ENCODE measurements at places on chromosomes 1 and 21.

- DNase-seq, result no peak
Observed at GRCh38 chr1:97505816-97506215, 415.0 kb downstream of the DPYD start.

- no peak for DNase-seq
Observed at GRCh38 chr1:168643152-168643551, 66.7 kb downstream of the XCL1 start.

GRCh38 chr1:193259636-193260035, 73.2 kb upstream of the B3GALT2 start:
- no peak for DNase-seq

GRCh38 chr1:23650344-23650990, 41.1 kb upstream of the RPL11 start:
- no peak for DNase-seq

- no peak for DNase-seq
Observed at GRCh38 chr1:117001254-117001927, at the start of gene CD101. Gene CD101, plus strand, starts transcription at chr1:117001760. Its CDS starts 58 bp downstream, at chr1:117001818.

DNA sequence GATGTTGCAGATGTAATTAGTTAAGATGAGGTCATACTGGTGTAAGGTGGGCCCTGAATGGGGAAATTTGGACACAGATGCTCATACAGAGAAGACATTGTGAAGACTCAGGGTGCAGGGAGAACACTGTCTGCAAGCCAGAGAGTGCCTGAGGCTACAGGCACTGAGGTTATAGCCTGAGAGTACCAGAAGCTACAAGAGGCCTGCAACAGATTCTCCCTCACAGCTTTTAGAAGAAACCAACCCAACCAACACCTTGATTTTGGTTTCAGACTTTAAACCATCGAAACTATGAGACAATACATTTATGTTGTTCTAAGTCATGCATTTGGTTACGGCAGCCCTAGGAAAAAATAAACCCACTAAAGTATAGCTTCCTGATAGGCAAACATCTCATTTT, 321.7 kb upstream of the USP25 start:
- no peak for DNase-seq

GRCh38 chr1:246161626-246162025, 345.5 kb downstream of the SMYD3 start:
- DNase-seq, result no peak

DNA sequence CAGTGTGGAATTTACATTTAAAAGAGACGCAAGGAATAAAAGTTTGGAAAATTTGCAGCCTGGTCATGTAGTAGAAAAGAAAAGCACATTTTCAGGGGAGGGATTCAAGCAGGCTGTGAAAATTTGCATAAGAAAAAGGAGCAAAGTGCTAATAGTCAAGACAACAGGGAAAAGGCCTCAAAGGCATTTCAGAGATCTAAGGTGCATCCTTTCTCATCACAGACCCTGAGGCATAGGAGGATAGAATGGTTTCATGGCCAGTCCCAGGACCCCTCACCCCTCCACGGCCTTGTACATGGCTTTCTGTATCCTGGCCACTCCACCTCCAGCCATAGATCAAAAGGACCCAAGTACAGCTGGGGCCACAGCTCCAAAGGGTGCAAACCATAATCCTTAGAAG, 380.5 kb upstream of the BRINP3 start:
- DNase-seq, result no peak

GRCh38 chr1:152912900-152913299, 4.6 kb downstream of the IVL start:
- DNase-seq, result no peak

GRCh38 chr1:51139474-51139873, 37.4 kb downstream of the C1orf185 start:
- no peak for DNase-seq

DNA sequence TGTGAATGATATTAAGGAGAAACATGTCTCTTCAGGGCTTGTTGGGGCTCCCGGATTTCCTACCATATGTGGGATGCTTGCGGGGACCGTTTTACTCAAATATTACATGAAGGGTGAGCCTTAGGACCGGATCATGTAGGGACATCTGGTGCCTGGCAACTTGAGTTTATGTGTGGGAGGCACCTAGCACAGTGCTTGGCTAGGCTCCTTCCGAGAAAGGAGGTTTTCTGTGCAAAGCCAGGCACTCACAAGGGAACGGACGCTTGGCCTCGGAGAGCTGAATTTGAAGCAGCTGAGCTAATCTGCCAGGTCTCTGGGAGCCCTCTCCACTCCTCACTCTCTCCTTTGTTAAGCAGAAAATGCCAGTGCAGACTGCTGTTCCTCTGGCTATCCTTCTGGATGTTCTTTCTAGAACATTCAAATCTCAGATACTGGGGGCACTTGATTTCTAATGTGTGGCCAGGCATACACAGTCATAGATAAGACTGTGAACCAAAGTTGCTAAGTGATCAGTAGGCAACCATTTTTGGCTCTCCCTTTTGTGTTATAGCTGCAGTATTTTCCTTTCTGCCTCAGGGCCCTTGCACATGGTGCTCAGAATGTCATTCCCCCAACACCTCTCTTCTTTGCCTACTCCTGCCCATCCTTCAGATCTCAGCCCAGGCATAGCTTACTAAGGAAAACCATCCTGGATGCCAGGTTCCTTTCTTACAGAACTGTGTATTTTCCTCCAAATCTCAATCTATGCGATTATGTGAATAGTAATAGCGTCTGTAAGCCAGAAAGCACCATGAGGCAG, 216.6 kb upstream of the CSF3R start:
- no peak for DNase-seq

DNA sequence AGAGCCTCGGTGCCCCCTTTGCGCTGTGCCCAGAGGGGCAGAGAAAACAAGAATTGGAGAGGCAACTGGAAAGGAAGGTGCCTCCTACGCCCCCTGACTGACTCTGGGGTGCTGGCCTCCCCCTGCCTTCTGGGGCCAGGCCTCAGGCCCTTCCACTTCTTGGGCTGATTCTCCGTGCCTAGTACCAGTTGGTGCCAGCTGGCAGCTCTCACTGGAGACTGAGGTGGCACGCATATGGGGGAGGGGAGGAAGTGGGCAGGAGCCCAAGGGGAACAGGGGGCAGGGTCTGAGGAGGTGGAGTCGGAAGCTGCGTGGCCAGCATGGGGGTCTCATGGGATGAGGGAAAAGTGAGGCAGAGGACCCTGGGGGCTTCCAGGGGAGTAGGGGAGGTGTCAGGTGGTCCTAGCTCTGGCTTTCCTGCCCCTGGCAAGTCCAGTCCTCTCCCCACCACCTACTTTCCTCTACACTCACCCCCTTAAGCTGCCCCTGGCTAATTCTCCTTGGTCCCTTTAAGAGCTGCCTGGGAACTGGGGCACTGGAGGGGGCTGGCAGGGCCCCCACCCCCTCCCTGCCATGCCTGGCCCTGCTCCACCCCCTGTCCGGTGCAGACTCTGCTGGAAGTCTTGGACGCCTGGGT, 6.5 kb upstream of the SEMA4A start:
- peak; percentile 37 for DNase-seq

- no peak for DNase-seq
Observed at GRCh38 chr1:57423135-57423655, 665 bp downstream of the DAB1 start.

DNA sequence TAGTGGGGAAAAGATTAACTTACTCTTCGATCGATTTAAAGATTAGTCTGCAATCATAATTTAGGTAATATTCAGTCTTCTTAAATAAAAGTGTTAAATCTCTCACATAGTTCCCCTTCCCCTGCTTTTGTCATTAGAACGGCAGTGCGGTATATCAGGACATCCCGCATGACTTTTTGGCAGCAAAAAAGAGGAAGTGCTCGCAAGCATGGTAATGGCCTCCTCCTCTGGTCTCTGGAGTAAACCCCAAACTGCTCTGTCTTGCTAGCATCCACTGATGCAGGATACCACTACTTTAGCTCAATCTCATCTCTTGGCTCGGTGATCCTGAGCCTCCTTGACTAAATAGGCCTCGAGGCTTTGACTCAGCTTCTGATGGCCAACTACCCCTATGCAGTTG, 78.7 kb upstream of the VAV3 start:
- DNase-seq, result no peak

- DNase-seq, result no peak
Observed at GRCh38 chr1:118785246-118785645, 202.9 kb downstream of the TBX15 start.

GRCh38 chr1:15353839-15354579, 55.7 kb upstream of the EFHD2 start:
- peak; percentile 49 for DNase-seq

- DNase-seq, result peak; percentile 75
Observed at GRCh38 chr1:11880911-11881748, 22.4 kb upstream of the NPPB start.

DNA sequence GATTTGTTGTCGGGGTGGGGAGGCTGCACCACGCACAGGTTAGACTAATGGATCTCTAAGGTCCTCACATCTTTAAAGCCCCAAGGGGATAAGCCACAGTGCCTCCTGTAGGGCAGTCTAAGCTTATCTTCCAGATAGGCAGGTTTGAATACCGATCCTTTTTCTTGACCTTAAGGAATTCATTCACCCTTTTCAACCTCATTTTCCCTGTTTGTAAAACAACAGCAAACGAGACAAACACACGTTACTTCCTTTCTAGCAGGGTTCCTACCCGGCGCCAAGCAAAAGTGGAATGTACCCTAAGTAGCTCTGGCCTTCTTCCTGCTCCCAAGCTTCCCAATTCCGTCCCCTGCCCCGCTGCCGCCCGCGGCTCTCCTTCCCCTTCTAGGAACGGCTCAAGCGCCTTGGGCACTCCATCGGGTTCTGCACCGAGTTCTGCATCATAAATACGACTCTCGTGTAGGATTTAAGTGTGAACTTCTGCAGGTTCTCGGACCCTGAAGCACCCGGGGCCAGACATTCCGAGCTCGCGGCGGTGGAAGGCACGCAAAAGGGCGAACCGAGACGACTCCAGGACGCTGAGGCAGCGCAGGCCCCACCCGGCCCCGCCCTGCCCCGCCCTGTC, 548 bp upstream of the CDC20 start:
- peak; percentile 17 for DNase-seq

DNA sequence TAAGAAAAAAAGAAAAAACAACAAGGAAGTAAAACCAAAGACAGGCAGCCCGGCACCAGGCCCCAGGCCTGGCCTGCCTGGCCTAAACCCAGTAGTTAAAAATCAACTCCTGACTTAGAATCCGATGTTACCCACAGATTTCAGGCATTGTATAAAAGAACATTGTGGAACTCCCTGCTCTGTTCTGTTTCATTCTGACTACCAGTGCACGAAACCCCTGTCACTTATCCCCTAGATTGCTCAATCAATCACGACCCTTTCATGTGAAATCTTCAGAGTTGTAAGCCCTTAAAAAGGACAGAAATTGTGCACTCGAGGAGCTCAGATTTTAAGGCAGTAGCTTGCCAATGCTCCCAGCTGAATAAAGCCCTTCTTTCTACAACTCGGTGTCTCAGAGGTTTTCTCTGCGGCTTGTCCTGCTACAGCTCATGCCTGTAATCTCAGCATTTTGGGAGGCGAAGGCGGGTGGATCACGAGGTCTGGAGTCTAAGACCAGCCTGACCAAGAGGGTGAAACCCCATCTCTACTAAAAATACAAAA, 15.6 kb upstream of the MYOCOS start:
- DNase-seq, result no peak

DNA sequence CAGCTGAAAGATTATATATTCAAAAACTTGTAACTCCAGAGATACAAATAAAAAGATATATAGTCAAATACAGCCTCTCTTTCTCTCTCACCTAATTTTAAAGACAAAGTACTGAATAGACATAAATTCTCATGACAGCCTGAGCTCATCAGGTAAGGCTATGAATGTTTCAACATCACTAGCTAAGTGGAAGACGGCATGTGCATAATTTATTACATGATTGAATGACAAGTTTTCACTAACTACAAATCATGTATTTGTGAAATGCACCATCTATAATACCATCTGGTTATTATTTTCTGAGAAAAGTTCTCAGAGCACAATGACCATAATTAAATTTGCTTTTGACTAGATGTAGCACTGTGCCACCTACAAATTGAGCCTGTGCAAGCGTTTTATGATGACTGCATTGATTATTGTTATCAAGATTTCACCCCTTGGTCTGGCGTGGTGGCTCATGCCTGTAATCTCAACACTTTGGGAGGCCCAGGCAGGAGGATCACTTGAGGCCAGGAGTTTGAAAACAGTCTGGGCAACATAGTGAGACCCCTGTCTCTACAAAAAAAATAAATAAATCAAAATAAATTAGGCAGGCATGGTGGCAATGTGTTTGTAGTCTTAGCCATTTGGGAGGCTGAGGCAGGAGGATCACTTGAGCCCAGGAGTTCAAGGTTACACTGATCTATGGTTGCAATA, 128.2 kb downstream of the APP start:
- DNase-seq, result no peak

- no peak for DNase-seq
Observed at GRCh38 chr1:53690411-53690810, 48.6 kb downstream of the GLIS1 start.

GRCh38 chr1:63523738-63524137, 413 bp downstream of the EFCAB7 start:
- DNase-seq, result no peak

DNA sequence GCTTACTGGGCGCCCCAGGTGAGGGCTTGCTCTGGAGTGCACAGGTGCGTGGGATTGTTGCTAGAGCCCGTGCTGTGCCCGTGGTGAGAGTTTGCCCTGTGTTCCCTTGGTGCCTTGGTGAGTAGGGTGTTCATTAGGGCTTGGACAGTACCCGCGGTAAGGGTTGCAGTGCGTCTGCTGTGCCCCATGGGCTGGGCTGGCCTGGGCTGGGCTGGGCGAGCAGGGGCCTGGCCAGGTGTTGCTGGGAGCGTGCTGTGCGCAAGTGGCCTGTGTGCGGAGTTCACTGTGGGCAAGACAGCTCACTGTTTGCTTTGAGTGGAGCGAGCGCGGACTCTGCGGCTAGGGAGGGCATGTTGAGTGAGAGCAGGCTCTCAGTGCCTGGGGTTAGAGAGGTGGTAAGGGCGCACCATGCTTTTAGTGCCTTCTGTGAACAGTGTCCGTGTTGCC, 725 bp downstream of the CR1L start:
- DNase-seq, result no peak

GRCh38 chr1:44059664-44060355, 28.5 kb upstream of the SLC6A9 start:
- no peak for DNase-seq
